HAP-1 (cell line): ENCODE measurements at places on chromosomes 2 and 18.

- DNase-seq = no peak
Observed at GRCh38 chr2:119134775-119135174, 23.8 kb downstream of the C1QL2 start.

DNA sequence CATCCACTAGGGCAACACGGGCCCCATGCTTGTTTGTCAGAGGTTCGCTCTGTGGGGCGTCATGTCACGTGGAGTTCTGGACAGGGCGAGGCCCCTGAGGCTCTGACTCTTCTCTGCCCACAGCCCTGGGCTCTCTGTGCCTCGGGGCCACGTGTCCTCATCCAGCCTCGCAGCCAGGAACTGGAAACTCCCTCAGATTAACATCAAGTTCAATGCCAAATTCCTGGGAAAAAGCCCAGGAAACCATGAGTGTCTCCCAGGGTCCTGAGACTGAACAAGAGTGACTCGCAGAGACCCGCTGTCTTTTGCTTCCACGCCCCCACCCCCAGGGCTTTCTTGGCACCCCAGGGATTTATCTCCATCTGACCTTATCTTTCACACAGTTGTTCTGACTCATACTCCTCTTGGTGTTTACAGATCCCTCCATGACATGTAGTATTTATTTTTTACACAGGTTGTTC, 174.0 kb upstream of the PIEZO2 start:
- no peak for DNase-seq

- DNase-seq = no peak
Observed at GRCh38 chr2:134738141-134738870, 19.5 kb upstream of the TMEM163 start.

DNA sequence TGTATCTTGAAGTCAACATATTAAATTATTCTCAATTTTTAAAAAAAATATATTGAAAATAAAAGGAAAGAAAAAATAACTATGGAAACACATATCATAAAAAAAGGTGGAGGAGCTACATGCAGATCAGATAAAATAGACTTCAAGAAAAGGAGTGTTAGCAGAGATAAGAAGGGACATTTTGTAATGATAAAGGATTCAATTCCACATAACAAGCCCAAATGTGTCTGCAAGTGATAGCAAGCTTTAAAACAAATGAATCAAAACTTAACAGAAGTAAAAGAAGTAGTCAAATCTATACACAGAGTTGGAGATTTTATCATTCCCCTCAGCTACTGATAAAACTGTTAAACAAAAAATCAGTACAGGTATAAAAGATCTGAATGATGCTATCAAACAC, 74.9 kb downstream of the TTC32 start:
- no peak for DNase-seq

DNA sequence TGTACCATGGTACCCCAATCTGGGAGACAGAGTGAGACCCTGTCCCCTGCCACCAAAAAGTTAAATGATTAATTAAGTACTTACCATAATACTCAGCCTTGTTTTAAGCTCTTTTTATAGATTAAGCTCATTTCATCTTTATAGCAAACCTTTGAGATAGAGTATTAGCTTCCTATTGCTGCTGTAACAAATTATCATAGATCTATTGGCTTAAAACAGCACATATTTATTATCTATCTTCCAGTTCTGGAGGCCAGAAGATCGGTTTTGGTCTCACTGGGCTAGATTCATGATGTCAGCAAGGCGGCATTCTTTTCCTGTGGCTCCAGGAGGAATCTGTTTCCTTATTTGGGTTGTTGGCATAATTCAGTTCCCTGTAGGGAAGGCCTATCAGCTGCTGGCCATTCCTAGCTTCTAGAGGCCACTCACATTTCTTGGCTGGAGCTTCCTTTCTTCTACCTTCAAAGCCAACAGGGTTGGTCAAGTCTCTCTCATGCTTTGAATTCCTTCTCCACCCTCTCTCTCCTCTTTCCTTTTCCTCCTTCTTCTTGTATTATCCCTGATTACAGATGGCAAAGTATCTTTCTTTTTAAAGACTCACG, 13.7 kb upstream of the GREB1 start:
- DNase-seq = no peak

DNA sequence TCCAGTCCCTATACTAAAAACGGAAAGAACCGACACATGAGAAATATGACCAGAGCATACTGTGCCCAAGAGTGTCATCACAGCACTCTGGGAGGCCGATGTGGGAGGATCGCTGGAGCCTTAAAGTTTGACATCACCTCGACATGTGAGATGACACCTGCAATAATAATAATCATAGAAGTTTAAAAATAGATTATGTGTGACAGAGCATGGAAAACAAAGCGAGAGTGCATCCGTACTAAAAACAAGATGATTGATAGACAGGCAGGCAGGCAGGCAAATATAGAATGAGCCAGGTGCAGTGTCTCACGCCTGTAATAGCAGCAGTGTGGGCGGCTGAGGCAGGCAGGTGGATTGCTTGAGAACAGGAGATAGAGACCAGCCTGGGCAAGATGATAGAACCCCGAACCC, 114.8 kb upstream of the ANKRD30BL start:
- DNase-seq = no peak

- no peak for DNase-seq
Observed at GRCh38 chr2:215961981-215962380, 51.4 kb downstream of the MREG start.

- no peak for DNase-seq
Observed at GRCh38 chr2:221671515-221671914, 99.4 kb upstream of the EPHA4 start.

- DNase-seq = no peak
Observed at GRCh38 chr2:120053891-120054290, 41.0 kb downstream of the EPB41L5 start.
